BJ (cell line): ENCODE measurements at places on chromosomes 16 and 17. TPM values are rescaled to one million over a fixed set of nuclear protein-coding genes. Genes with fewer than 3 reads are reported as not detected.

Gene RNU2-1
- not detected in 2 replicates for polyA plus RNA-seq

Gene EIF3CL
- polyA plus RNA-seq: 150 and 287 TPM in 2 replicates

Gene C17orf50
- polyA plus RNA-seq: not detected in 2 replicates

Gene USP22
- 169 and 212 TPM in 2 replicates for polyA plus RNA-seq

Gene CDRT15
- not detected in 2 replicates for polyA plus RNA-seq

- DNase-seq: no peak
Measured at GRCh38 chr17:45383003-45383402, 49.7 kb downstream of the ARHGAP27 start.

DNA sequence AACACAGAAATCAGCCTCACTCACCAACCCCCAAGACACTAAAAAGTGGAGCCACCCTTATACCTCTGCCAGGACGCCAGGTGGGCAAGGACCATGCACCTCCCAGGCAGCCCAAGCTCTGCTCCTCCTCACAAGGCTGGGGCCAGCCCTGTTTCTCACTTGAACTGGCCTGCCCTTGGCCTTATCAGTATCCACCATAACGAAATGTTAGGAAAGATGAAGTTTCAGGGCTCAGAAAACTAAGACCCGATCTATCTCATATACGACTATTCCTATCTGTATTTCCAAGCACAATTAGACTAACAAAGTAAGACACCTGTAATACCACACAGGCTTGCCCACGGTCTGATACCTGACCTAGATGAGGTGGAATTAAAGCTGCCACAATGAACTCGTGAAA lies 6.9 kb downstream of the FBXO31 start:
- no peak for DNase-seq

DNA sequence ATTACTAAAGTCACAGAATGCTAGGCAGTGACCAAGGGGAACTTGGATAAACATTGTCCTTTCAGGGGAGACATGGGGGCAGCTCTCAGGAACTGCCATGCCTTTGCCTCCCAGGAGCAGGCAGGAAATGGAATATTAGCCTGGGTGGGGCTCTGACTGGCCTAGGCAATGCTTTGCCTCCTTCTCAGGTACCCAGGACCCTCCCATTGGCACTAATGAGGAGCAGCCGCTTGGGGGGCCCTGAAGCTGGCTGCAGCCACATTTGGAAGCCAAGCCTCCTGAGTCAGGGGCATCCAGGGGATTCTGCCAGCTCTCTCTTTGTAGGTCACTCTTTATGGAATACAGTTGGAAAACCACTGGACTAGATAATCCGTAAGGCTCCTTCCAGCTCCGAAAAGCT lies 5.5 kb downstream of the CPSF4L start:
- DNase-seq: no peak

DNA sequence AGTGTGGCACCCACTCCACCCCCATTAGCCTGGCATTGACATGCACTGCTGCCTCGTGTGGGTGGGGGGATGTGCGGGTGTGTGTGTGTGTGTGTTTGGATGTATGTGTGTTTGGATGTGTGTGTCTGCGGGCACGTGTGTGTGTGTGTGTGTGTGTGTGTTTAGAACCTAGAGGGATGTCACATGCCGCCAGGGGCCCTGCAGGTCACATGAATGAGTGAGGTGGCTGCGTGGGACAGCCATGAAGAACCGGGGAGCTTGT lies 9.0 kb downstream of the KATNB1 start:
- DNase-seq: no peak

GRCh38 chr16:50303605-50304466 lies 37.5 kb downstream of the ADCY7 start:
- no peak for DNase-seq

- peak; percentile 98 for DNase-seq
Measured at GRCh38 chr16:80938004-80938878, 68.4 kb downstream of the CMC2 start.

GRCh38 chr16:84617041-84617790 lies 662 bp downstream of the COTL1 start:
- DNase-seq: no peak

- DNase-seq: no peak
Measured at GRCh38 chr17:36705283-36705795, 104.0 kb downstream of the MRM1 start.

GRCh38 chr16:50246299-50247122 lies 19.8 kb upstream of the ADCY7 start:
- no peak for DNase-seq

DNA sequence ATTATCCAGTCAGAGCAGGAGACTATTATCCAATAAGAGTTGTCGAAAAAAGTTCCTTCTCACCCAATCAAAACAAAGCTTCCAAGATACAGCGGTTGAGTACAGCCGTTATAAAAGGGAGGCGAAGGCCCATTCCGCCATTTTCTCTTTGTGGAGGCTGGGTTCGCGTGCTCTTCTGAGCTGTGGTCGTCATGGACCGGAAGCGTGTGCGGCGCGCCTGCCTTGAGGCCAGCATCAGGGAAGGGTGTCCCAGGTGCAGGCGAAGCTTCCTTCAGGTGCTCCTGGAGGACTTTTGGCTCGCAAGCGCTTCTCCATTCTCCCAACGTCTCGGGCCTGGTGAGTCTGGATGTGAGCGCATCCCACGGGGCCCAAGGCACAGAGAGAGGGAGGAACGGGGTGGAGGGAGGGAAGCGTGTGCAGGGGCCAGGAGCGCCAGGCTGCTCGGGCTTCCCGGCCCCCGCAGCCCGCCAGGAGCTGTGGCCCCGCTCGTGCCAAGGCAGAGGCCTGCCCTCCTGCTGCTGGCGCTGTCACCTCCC lies 99.2 kb downstream of the GOSR1 start:
- DNase-seq: no peak

DNA sequence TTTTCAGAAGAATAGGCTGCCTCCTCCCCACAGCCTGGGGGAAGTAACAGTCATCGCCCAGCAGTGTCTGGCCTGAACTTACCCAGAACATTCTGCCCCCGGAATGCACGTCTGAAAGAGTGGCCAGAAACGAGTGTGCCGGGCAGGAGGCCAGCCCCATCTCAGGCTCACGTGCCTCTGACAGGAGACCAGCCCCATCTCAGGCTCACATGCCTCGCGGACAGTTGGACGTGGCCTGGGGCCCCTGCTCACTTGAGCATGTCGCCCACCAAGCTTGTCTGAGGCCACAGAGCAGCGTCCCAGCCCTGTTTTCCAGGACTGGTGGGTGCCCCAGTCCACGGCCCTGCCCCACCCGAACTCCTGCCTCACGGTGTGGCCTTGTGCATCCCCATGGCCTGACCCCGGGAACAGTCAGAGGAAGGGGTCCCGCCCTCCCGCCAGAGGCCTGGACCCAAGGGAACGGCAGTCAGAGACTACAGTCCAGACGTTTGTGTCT lies 16.3 kb upstream of the CDH15 start:
- peak; percentile 52 for DNase-seq

DNA sequence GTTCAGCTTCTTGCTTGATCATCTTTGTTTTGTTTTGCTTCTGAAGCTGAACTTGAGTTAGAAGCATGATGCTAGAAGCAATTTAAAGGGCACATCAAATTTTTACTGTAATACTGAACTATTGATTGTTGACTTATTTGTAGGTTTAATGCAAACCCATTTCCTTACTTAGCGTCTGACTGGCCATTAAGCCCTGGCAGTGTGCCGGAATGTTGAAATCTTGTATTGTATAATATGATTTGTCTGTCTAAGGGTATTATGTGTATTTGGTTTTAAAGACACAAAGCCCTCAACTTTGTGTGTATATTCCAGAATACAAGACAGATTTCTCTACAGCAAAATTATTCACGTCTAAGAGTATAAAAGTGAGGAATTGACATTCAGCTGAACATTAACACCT lies 39.7 kb downstream of the NUP93 start:
- DNase-seq: no peak

DNA sequence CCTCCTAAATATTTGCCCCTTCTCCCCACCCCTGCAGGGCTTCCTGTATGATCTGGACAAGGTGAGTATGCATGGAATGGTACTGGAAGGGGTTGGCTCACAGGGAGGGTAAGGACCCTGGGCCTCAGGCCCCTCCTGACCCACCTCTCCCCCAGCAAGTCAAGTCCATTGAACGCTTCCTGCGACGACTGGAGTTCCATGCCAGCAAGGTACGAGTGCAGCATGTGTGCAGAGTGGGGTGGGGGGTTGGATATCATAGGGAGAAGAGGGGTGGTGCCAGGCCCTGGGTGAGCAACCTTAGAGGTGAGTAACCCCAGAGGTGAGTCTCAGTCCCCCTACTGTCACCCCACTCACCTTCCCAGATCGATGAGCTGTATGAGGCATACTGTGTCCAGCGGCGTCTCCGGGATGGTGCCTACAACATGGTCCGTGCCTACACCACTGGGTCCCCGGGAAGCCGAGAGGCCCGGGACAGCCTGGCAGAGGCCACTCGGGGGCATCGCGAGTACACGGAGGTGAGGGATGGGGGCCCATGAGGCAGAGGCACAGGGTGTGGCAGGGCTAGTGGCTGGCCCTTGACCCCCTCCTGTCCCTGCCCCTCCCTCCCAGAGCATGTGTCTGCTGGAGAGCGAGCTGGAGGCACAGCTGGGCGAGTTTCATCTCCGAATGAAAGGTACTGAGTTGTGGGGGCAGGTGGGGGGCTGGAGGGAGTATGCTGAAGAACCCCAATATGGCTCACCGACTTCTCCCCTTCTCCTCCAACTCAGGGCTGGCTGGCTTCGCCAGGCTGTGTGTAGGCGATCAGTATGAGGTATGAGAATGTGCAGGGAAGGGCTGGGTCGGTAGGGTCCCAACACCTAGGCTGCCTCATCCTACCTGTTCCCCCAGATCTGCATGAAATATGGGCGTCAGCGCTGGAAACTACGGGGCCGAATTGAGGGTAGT lies 11.3 kb downstream of the RIPOR1 start:
- DNase-seq: no peak

DNA sequence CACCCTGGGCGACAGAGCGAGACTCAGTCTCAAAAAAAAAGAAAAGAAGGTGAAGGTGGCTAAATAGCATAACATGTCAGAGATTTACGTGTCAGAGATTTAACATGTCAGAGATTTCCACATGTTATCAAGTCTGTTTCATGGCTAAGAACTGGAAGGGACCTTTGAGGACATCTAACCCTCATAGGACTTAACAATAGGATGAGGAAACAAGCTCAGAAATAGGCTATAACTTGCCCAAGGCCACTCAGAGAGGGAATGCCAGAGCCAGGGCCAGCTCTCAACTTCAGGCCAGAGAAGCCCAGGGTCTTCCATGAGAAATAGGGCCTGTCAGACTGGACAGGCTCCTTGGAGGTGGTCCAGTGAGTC lies 26.8 kb upstream of the ZNF629 start:
- DNase-seq: no peak

DNA sequence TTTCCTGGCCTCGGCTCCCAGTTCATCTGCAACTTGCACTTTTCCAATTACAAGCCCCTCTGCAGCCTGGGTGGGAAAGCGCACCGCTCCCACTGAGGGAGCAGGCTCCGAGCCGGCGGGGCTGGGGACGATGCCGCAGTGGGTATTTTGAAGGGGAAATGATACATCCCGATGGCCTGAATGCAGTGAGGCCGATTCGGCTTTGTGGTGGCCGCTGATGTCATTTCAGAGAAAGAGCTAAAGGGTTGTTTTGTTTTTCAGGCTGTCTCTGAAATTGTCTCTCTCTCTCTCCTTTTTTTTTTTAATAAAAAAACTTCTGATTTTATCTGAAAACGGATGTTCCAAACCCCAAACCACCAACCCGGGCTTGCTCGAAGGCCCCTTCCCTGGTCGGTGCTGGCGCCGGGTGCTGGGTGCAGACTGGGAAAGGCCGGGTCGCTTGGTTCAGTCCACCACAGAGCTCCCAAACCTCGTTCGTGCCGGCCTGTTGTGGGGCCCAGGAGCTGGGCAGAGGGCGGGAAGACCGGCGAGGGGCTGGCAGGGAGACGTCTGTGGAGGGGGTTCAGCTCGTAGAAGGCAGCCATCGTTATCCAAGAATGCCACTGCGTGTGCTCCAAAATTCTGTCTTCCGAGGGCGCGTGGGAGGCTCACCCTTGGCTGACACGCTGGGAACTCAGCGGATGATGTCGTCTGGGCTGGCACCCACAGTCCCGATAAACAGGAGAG lies 102.8 kb downstream of the FOXL1 start:
- no peak for DNase-seq

GRCh38 chr16:65406116-65406515 lies 284.3 kb upstream of the CDH11 start:
- DNase-seq: no peak

DNA sequence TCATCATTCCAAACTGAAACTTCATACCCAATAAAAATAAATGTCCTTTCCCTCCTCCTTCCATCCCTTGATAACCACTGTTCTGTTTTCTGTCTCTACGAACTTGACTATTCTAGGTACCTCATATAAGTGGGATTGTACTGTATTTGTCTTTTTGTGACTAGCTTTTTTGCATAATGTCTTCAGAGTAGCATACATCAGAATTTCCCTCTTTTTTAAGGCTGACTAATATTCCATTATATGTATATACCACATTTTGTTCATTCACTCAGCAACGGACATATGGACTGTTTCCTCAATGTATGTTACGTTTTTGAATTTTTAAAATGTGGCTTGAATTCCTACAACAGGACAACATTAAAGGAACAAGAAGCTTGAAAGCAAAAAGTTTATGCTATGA lies 1.5 kb upstream of the NUFIP2 start:
- DNase-seq: no peak

DNA sequence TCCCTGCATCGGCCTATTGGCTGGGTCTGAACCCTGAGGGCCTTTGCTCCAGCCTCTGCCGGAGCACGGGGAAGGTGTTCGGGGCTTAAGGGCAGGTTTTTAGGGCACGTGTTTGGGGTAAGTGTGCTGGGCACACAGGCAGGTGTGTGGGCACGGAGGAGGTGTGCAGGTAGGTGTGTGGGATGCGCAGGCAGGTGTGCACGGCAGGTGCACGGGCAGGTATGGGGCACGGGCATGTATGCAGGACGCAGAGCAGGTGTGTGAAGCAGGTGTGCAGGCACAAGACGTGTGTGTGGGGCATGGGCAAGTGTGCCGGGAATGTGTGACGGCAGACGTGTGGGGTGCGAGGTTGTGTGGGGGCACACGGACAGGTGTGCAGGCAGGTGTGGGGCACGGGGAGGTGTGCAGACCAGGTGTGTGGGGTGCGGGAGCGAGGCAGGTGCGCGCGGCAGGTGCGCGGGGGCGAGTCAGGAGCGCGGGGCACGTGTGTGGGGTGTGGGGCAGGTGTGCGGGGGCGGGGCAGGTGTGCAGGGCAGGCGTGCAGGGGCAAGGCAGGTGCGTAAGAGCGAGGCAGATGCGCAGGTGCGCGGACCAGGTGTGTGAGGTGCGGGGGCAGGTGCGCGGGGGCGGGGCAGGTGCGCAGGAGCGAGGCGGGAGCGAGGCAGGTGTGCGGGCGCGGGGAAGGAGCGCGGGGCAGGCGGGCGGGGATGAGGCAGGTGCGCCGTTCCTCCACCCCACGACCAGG lies 28.6 kb upstream of the METRNL start:
- DNase-seq: no peak

- peak; percentile 56 for DNase-seq
Measured at GRCh38 chr17:40314584-40314956, 5.6 kb downstream of the RARA start.

DNA sequence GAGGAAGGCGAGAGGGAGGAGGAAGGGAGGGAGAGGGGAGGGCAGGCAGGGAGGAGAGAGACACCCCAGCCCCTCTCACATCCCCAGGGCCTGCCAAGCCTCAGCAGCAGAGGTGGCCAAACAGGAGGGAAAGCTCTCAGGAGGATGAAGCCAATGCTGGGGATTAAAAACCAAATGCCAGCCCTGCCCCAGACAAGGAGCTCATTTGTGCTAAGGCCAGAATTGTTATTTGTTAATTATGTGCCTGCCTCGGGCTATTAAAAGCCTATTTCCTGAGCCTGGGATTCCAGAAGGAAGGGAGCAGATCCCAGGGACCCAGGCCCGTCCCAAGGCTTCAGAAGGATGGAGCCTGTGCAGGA lies 27.9 kb upstream of the GINS2 start:
- DNase-seq: no peak

- DNase-seq: no peak
Measured at GRCh38 chr16:15775209-15775608, 81.6 kb downstream of the MYH11 start.
